ENCODE measurements at places on chromosomes 11 and 22.

DNA sequence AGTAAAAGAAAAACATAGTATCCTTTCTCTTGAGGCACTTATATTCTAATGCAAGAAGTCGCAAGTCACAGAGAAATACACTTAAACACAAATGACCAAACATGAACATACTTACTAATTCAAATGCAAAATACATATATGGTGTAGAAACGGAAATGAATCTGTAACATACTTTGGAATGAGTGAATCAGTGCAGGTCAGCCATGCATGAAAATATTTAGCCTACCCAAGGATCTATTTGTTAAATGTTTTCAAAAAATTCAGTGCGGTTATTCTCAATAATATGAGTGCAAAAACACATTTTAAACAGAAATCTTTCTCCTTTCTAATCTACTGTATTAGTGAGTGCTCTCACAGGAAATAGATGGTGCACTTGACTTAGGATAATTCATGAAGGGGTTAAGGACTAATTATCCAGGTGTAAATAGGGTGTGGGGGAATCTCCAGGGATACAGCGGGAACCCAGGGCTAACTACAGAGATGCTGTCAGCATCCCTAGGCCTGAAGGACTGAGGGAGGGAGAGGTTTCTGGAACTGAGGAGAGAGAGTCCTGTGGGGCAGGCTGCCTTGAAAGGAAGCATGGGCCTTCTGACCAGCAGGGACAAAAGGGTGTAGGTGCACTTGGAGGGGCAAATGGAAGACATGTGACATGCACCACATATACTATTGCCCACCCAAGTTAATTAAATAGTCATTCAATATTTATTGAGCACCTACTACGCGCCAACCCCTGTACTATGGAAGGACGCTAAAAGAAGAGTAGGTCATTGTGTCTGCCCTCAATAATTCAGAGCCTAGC lies 139.2 kb downstream of the MAML2 start:
- no peak for DNase-seq

DNA sequence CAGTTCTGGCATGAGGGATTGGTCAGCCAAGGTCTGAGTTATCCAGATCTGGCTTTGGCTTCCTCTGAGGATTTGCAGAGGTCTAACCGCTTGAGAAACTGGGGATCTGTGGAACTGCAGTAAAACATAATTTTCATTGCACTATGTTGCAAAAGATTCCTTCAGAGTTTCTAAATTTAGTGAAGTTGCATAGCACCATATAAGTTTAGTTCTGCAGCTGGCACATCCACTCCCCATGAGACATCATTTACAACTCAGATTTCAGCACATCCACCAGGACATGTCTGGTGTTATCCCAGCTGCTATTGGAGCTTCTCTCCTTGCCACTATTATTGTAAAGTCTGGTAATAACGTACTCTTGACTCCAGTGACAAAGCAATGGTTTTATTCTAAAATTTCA lies 181.5 kb downstream of the CWF19L2 start:
- DNase-seq: no peak

DNA sequence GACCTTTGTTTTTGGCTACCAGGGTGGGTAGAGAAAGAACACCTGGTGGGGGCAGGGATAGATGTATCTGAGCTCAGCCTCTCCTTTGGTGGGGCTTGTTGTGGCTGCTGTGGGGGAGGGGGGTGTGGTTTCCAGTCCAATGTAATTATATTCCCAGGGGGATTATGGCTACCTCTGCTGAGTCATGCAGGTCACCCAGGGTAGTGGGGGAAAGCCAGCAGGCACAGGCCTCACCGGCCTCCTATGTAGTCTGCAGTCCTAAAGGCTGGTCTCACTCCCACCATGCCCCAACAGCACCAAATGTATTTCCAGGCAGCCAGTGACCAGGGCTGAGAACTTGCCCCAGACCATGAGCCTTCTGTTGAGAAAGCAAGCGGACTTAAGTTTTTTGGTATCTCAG lies 119.6 kb downstream of the DYNC2H1 start:
- no peak for DNase-seq

GRCh38 chr22:38271927-38272372 lies 860 bp downstream of the TMEM184B start:
- no peak for DNase-seq

GRCh38 chr22:49566141-49566541 lies 261.5 kb downstream of the BRD1 start:
- no peak for DNase-seq

DNA sequence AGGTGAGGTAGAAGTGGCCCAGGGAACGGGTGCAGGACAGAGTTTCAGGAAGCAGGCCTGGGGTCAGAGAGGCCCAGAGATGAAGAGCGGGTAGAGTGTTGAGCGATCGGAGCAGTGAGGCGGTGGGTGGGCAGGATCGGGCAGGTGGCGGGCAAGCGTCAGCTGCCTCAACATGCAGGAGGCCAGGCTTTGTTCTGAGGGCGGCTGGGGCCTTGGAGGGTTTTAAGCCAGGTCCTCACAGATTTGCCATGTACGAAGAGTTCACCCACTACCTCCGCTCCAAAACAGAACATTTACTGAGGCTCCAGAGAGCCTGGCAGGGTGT lies 29.4 kb downstream of the FLRT1 start:
- DNase-seq: no peak

DNA sequence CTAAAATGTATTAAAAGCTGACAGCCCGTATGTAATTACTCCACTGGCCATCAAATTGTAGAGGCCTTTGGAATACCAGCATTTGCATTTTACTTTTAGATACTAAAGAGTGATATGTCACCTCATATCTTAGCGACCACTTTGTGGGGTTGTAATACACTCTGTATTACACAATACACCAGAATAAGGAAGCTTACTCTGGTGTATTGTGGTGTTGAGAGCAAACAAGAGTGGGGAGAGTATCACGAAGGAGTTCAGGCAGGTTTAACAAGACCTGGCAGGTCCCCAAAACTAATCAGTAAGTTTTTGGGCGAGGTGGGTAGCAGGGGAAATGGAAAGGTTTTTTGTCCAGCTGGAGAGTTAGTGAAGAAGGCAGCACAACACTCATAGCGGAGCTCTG lies 3.2 kb downstream of the NUP50 start:
- DNase-seq: no peak

DNA sequence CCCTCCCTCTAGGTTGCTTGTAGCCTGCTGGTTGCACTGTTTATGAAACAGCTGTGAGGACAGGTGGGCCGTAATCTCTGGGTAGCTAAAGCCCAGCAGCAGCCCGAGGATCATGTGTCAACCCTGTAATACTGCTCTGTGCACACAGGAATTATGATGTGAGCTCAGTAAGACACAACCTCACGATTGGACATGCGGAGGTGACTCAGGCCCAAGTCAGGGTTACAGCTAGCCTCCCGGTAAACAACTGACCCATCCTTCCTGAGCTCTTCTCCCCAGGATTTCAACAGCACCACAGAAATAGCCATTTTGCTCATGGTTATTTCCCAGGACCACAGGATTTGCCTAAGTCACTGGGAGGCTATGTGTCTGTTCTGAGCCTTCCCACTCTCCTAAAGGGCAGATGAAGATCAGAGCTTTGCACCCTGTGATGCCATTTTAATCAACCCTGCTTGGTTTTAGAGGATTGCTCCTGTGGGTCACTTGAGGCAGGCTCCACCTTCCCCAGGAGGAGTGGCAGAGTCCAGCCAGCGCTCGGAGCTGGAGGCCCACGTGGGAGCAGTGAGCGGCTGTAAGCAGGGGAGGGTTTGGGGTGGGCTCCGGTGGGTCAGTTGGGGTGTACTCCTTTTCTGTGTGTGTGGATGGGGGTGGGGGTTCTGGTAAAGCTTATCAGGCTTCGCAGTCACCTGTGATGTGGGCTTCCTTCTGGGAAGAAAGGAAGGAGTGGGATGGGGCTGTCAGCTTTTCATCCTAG lies at the start of gene AMPD3:
Gene AMPD3, plus strand, starts transcription at position 387 of the 754 bp plus-strand sequence. CDS start 6,256 bp downstream, outside the sequence.
- peak; percentile 19 for DNase-seq

- DNase-seq: no peak
Observed at GRCh38 chr11:33520112-33520511, 180.5 kb downstream of the C11orf91 start.

- DNase-seq: no peak
Observed at GRCh38 chr11:2385156-2386151, 8.3 kb downstream of the CD81 start.

DNA sequence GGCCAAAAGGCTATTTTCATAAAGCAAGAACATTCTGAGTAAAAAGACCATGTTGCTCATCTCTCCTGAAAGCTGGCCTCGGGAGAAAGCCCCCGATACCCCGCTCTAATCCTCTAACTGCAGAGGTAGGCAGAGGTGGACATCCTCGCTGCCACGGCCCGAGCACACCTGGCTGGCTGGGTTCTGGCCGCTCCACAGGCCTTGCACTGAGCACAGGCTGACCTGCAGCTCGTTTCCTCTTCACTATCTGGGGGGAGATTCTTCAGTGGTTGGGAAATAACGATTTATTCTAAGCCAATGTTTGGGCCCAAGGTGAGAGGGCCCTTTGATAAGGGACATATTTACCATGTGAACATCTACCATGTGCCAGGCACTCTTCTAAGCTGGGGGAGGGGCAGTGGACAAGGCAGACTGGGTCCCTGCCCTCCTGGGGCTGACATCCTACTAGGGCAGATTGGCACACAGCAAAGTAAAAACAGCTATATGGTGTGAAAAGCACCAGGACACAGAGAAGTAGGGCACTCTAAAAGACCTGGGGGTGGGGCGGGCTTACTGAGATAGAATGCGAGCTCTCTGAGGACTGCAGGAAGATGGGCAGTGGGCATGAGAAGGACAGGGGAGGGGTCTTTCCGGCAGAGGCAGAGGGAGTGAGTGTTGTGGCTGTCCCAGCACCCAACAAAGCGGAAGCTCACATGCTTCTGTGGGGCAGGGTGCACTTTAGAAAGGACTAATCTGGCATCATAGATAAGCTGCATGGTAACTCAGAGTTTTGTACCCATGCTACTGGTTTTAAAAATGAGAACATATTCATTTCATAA lies 65.5 kb upstream of the ARFGAP3 start:
- no peak for DNase-seq

DNA sequence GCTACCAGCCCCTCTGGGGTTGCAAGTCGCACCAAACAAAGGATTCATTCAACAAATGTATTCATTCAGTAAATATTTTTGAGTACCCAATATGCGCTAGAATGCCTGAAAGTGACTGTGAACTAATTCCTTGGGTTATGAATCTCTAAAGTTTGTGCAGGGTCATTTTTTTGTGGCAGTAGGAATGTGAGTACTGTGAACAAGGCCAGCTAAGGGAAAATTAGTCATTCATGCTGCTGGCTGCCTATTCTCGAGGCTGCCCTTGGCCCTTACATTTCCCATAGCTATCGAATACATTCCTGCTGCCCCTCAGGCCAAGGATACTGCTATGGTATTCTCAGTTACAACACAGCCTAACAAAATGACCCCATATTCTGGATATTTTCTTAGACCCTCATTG lies 141.6 kb downstream of the TRPC6 start:
- no peak for DNase-seq

- DNase-seq: no peak
Observed at GRCh38 chr11:107722662-107723061, 10.8 kb upstream of the SLN start.

DNA sequence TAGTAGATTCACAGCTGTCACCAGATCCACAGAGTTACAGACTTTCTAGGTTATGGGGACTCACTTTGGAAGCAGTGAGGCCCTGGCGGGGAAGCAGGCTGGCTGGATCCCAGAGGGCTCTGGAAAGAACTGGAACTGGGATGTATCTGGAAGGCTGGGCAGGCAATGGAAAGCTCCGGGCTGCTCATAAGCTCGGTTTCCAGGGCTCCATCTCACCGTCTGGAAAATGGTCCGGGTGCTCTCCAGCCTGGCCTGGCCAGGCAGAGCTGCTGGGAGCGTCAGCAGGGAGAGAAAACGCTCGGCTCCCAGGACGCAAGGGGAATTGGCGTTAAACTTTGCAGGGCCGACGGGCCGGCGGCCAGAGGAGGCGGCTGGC lies 335 bp upstream of the SEZ6L start:
- no peak for DNase-seq

DNA sequence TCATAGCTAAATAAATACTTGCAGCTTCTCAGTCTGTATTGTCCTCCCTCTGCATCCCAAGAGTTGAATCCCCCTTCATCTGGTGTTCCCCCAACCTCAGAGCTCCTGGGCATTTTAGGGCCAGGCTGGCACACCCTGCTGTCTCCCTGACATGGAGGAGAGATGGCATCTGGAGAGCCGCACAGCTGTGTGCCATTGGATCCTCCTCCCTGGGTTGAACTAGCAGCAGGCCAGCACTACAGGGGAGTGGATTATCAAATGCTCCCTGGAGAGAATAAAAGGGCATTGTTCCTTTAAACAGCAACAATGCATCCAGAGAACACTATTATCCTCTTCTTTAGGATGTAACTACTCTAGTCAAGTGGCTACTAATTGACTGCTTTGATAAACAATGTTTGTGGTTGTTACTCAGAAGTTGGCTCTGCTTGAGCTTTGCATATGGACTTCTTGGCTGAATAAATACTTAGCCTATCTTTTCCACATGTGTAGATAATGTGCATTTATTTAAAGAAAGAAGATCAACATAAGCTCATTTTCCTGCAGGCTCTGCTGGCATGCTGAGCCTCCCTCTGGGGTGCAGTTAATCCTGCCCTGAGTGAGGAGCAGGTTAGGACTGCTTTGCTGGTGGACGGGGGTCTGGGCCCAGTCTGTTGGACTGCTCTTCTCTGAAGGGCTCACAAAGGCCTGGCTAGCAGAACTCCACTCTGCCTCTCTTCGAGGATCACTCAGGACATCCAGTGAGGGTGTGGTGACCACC lies 897.2 kb downstream of the TBC1D22A start:
- no peak for DNase-seq

DNA sequence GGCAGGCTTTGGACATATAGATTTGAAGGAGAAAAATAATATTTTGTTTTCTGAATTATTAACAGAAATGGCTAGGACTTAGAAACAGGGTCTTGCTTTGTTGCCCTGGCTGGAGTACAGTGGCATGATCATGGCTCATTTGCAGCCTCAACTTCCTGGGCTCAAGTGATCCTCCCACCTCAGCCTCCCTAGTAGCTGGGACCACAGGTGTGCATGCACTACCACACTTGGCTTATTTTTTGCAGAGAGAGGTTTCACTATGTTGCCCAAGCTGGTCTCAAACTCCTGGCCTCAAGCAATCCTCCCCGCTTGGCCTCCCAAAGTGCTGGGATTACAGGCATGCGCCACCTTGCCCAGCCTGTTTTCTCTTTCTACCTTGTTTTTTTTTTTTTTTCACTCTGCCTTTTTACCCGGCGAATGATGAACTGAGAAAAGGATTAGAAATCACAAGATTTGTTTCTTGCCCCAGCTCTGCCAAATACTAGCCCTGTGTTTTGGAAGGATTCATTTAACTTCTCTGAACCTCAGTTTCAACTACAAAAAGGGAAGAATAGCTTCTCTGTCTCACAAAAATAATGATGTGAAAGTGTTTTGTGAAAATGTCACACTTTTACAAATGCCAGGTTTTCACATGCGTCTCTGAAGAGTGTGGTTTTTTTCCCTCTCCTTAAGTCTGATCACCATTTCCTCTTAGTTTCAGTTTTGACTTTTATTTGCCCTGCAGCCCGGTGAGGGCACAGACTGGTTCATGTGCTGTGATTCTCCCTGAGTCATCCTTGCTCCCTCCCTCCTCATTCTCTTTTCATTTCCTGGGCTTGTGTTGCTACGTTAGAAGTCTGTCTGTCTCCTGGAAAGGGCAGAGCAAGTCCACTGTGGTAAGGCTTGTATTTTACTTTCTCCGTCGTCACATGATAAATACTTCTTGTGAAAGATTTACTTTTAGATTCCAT lies 67.7 kb downstream of the BCL2L13 start:
- no peak for DNase-seq

GRCh38 chr22:49934891-49935557 lies 16.6 kb downstream of the CRELD2 start:
- DNase-seq: no peak

Measured in NCI-H1930 (cell line).